NCI-H774 (cell line): ENCODE measurements at places on chromosomes 3 and 15.

DNA sequence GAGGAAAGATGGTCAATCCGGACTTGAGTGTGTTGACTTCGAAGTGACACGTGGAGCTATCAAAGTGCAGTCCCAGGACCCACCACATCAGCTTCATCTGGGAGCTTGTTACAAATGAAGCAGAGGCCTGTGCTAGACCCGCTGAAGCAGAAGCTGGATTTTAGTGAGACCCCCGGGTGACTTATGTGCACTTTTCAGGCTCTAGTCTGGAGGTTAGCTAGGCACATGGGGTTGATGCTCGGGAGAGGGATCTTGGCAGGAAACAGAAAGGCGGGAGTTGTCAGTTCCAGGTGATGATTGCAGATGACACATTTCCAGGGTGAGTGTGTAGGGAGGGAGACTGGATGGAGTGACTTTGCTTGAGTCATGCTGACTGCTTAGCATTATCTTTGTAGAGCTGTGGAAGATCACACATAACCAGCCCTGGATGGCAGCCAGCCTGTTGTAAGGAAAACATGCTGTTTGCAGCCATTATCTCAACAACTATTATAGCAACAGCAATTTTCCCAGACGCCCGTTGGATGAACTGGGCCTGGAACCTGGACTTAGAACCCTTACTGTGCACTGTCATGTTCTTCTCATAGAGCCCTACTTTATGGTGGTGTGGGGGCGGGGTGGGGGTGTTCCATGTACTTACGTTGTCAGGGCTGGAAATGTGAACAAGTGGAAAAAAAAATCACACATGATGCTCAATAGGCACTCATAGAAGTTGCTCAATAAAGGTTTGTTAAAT is 122.4 kb downstream of the THSD4 start:
- DNase-seq: no peak

DNA sequence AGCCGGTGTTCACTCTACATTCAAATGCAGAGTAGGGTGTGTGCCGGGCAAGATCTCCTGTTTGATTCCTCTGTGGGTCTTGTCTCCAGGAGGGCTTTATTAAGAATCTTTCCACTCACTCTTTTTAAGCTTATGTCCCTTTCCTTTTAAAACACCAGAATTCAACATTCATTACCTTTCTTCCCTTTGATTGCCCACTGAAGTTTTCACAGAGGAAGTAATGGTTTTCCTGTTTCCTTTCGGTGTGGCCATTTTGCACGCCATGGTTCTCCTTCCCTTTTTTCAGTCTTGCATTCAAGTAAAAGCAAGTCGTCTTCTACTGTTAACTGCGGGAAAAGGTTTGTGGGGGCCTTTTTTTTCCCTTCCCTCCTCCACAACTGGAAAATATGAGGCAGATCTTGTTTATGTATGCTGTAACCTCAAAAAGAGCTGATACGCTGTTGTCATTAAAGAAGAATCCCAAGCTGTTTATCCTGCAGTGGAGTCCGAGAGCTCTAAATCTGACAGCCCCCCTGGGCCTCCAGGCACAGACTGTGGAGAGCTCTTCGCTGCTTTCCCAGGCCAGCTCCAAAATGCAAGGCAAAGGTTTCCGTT is 40.5 kb downstream of the FILIP1L start:
- DNase-seq: no peak

GRCh38 chr3:111332488-111333080 is 209.4 kb upstream of the CD96 start:
- DNase-seq: no peak

GRCh38 chr3:162491952-162492351 is 995.3 kb downstream of the OTOL1 start:
- DNase-seq: no peak

- no peak for DNase-seq
Measured at GRCh38 chr15:68552344-68552743, 26.4 kb upstream of the CORO2B start.

- no peak for DNase-seq
Measured at GRCh38 chr3:118984699-118985098, 49.9 kb downstream of the IGSF11 start.

DNA sequence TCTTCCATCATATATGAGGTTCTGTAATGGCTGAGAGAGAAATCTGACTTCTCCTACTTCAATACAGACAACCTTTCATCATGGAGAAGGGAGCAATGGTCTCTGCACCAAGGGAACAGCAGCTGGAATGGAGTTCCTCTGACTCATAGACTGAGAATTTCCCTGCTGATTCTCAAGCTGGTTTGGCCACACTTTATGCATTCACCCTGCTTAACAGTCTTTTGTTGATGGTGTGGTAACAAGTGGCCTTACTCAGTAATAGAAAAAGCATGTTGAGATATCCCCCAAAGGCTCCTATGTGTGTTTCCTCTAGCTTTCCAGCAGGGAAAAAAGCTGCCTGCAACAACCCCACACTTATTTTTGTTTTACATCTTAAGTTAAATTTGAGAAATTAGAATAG is 138.1 kb downstream of the GREM1 start:
- DNase-seq: no peak

DNA sequence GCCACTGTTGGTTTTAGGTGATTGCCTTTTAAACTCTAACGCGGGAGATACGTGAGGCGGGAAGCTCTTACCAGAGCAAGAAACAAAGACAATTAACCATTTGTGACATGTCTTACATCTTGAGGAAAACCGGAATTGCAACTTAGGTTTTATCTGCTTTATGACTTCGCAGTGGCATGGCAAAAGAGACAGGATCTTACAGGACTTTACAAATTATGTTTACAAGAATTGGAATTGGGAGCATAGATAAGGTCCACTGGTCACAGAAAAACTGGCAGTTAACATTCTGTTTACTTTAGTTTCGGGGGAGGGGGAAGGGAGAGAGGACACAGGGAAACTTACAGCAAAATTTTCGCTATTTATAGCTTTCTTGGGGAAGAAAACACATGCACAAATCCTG is 1119.6 kb downstream of the ZPLD1 start:
- DNase-seq: no peak

DNA sequence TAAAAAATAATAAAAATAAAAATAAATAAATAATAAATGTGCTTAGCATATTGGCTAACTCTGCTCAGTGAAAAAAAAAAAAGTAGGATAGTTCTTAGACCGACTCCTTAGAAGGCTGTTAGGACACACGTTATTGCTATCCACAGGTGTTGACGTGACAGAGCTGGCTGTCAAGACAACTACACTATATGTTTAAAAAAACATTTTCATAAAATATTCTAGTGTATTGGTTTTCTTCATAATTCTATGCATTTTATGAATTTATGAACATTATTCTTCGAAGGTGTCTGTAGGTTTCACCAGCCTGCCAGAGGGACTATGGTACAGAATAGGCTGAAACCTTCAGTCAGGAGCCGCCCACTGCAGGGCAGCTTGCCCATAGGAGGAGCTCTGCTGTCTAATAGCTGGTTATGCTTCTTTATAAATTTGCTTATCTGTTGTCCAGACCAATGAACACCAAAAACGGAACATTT is 9.2 kb downstream of the TM4SF1 start:
- no peak for DNase-seq

DNA sequence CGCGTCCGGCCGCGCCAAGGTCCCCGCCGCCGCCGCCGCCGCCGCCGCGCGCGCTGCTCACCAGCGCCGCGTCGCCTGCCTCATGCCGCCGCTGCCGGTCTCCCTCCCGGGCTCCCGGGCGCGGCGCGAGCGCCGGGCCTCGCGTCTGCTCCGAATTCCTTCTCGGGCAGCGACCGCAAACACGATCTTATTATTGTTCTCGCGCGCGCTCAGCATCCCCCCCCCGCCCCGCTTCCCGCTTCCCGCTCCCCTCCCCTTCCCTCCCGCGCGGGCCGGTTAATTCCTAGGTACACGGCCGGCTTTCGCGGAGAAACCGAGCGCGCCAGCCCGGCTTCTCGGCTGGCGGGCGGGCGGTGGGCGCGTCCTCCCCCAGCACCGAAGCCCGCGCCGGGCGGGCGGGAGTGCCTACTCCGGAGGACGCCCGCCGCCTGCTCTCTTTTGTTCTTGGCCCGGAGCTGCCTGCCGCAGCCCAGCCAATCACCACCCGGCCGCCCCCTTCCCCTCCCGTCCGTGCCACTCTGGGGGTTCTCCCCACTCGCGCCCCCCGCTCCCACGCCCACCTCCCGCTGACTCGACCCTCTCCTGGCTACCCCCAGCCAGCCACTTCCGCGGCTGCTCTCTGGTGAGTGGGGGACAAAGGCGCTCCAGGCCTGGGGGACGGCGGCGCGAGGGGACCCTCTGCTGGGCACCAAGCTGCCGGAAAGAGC is at the start of gene HDGFL3:
TSS of gene HDGFL3 (minus strand) at position 164 of the 707 bp plus-strand sequence. CDS start 409 bp downstream, outside the sequence.
- DNase-seq: peak; percentile 54

- no peak for DNase-seq
Measured at GRCh38 chr15:25446076-25446475, 7.3 kb upstream of the UBE3A start.

GRCh38 chr3:49649576-49649975 is 24.6 kb upstream of the APEH start:
- no peak for DNase-seq

- DNase-seq: no peak
Measured at GRCh38 chr15:69939513-69940440, 157.9 kb downstream of the TLE3 start.

DNA sequence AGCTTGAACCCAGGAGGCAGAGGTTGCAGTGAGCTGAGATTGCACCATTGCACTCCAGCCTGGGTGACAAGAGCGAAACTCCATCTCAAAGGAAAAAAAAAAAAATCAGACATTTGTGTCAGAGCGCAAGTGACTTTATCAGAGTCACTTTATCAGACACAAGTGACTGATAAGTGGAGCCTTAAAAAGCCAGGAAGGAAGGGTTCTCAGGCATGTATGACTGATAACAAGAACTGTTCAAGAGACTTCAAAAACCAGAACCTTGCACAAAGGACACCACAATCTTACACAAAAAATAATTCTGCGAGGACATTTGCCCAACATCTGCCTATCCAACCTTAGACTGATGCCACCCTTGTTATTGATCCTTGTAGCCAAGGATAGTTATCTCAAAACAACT is 13.3 kb upstream of the CFAP44 start:
- no peak for DNase-seq

DNA sequence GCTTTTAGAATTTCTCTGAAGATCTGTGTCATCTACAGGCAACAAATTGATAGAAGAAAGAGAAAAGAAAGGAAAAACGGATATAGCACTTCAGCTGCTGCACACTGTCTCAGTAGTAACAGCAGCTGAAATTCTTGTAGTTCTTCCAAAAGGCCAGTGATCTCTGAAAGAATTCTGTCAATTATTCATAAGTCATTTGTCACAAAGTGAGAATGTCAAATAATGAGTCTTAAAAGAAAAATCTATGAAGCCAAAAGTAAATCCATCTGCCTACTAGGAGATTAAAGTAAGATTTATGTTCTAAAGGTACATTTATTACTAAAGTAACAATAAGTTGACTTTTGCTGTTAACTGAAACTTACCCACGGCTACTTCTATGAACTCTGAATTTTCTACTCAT is 24.6 kb downstream of the IFT80 start:
- no peak for DNase-seq

- no peak for DNase-seq
Measured at GRCh38 chr15:81327516-81327915, 3.6 kb upstream of the STARD5 start.

DNA sequence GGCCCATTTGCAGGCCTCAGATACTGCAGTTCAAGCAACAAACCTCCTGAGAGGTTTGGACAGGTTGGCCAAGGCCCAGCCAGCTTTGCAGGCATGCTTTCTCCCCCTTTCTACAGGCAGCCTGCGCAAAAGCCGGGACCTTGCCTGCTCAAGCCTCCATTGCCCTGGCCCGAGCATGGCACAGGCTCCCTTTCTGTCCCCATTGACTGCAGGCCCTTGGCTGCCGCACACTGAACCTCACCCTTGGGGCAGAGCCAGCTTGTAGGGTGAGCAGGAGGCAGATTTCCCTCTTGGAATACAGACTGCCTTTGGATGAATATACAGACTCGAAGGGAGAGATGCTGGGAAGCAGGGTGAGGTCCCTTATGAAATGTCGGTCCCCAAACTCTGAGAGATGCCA is 461.7 kb upstream of the PROK2 start:
- no peak for DNase-seq

GRCh38 chr3:31621314-31621713 is 88.6 kb downstream of the STT3B start:
- DNase-seq: no peak

DNA sequence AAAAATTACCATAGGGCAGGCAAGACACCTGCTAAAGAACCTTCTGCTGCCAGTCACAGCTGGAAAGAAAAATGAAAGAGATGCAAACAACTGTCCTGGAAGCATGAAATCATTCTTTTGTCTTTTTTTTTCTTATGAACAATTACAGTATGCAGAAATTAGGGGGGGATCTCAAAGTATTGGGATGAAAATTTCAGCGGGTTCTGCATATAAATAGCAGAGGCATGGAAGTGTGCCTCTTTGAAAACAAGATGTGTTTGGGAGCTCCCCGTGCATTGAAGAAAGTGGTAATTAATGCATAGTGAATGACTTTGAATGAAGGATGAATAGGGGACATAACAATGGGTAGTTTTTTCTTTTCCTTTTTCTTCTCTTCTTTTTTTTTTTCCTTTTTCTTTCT is 431.2 kb downstream of the SOX2 start:
- DNase-seq: no peak

GRCh38 chr15:82272154-82272553 is 9.5 kb downstream of the SAXO2 start:
- DNase-seq: no peak

- no peak for DNase-seq
Measured at GRCh38 chr3:173109143-173109542, 31.9 kb downstream of the SPATA16 start.

DNA sequence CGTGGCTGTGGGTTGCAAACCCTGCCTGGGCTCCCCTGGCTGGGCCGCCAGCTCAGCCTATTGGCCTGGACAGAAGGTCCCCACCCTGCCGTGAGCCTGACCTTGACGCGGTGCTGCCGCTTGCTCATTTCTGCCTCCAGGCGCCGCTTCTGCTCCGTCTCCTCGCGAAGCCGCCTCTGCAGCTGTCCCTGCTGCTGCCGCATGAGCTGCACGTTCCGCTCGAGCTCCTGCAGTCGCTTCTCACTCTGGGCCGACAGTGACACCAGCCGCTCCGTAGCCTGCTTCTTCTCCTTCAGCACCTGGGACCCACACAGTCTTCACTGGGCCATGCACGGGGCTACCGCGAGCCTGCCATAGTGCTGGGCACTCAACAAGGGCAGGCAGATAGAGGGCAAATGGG is 21.7 kb downstream of the KIF7 start:
- DNase-seq: no peak

GRCh38 chr3:129633751-129634481 is 27.4 kb upstream of the PLXND1 start:
- DNase-seq: no peak
